ENCODE measurements at places on chromosomes 7 and 10.
A peak's percentile ranks its signal among the peaks of the same experiment; 100 is the strongest.

DNA sequence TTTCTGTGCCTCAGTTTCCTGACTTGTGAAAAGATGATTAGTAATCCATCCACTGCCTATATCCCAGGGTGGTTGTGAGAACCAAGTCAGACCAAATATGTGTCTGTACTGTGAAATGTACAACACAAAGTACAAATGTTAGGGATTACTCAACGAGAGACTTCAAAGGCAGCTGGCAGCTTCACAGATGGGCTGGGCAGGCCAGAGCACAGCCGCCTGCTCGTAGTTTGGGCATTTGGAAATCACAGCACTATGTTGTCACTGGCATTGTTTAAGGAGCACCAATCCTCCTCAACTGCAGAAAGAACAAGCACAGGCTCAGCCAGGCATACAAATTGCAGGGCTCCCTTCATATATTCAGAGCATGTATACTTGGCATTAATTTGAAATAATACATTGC is 64.5 kb upstream of the C10orf90 start:
- no peak for DNase-seq

DNA sequence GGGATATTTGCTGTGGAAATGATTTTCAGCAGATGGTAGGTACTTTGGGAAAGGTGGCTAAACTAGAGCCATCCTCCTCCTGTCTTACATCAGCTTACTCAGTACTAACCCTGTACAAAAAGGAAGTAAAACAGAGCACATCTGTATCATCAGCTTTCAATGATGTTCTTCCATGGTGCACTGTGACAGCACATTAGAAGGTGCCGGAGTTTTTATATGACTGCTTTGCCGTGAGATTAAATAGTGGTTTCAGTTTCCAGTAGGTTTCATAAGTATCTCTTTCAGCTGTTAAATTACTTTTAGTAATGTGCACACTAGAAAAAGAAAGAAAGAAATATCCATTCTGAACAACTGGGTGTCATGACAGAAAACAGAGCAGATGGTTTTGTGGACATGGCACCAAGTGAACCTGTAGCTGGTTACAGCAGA is 86.5 kb downstream of the ARID5B start:
- no peak for DNase-seq

GRCh38 chr7:36023033-36023560 is 130.0 kb upstream of the EEPD1 start:
- DNase-seq = no peak

- peak; percentile 61 for DNase-seq
Observed at GRCh38 chr10:5297466-5297865, 67.3 kb upstream of the UCN3 start.

- no peak for DNase-seq
Observed at GRCh38 chr10:103648636-103649532, 155.4 kb downstream of the NEURL1 start.

DNA sequence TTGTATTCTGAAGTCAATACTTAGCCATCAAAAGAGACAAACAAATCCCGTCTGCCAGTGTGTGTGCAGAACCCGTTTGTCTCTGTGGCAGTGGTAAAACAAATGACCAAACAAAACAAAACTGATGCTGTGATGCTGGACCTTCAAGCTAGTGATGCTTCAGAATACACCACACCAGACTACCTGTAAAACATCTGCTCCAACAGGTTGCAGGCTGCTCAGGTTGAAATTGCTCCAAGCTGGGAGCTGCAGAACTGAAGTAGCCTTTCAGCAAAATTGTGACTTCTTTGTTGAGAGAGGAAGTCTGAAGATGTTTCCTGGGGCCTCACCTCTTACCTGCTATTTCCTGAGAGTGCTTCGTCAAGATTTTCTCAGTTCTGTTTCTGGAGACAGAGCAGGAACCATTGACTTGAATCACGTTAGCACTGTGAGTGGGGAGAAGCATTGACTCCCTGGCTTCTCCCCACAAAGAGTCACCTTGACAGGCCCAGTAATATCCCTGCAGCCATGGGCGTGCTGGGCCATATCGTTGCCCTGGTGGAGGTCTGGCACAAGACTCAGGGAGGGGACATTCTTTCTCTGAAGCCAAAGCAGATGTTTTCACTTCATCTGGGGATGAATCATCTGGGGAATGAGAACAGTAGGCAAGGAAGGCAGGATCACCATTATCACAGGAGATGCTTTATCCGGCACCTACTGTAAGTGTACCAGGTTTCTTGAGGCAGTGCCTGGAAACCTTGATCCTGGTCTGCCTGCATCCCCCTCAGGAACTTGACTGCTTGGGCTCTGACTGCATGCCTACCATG is 80.2 kb downstream of the RBM20 start:
- DNase-seq = no peak

DNA sequence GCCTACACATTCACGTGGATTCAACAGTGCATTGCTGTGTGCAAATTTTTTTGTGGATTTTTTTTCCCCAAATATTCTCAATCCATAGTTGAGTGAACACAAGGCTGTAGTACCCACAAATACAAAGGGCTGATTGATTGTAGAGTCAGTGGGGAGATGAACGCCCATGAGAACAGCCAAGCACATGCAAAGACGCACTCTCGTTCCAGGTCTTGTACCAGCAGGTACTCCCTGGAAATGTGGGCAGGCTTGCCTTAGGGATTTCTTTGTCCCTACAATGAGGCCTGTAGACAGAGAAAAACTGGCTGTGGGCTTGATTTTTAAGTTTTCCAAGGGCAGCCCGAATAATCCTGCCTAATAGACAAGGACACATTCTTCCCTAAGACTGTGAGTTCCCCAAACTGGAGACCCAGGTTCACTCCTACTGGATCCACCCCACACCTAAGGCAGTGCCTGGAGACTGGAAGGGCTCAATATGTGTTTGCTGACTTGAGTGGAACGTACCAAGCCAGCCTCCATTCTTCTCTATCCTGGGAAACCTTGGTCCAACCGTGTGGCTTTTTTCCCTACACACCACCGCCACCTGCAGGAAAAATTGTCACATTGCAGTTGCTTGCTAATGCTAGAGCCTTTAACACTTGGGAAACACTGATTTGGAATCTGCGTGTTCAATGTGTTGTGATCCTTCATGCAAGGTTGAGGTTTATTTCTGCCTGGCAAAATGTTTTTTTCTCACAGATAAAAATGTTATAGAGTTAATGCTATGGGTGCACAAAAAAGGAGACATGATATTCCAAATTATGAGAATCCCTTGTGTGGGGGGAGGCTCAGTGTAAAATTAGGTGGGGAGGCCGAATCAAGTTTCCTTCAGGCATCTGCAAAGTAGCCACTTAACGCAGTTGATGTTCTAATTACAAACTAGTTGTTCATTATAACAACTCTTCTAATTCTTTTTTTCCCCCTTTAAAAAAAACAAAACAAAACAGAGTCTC is 49.3 kb downstream of the PPP1R17 start:
- DNase-seq = no peak

- peak; percentile 40 for DNase-seq
Observed at GRCh38 chr10:84329986-84330651, 1.7 kb downstream of the CCSER2 start.
